Fibroblast of skin of abdomen (primary cell): ENCODE measurements at places on chromosomes 12 and 14.

DNA sequence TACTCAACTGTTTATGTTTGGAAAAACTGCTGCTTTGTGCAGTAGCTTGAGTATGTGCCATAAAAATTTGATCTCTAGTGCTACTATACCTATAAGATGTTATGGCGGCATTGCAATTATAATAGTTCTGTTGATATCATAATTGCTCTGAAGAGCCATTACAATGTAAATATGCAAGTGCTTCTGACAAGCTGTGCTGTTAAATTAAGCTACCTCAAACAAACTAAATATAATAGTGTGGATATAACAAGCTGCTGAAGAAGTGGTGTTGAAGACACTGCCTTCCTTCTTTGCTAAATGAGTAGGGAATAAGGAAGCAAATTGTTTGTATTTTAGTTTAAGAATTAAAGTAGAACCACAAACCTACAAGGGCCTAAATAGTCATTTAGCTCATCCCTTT, 301.0 kb upstream of the MIS18BP1 start:
- no peak for DNase-seq

- no peak for DNase-seq
Measured at GRCh38 chr12:55666508-55666907, 29.8 kb downstream of the OR10P1 start.

- DNase-seq: no peak
Measured at GRCh38 chr12:98235301-98235700, 280.1 kb upstream of the TMPO start.

DNA sequence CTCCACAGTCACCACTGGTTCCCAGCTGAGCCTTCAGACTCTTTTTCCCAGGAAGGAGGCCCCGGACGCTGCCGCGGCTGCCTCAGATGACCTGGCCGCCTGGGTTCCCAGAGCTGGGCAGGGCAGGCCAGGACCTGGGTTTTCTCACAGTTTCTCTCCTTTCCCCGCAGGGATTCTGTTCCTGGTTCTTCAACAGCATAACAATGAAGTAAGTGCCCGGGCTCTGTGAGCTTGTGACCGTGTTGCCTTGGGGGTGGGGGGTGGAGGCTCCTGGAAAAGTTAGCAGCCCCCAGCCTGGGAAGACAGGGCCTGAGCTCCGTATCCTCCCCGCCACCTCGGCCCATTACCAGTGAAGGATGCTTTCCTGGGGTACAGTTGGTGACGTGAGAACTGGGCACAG, 43.7 kb downstream of the TMEM63C start:
- DNase-seq: no peak

- DNase-seq: peak; percentile 59
Measured at GRCh38 chr12:18578191-18578590, 159.6 kb downstream of the PLCZ1 start.

DNA sequence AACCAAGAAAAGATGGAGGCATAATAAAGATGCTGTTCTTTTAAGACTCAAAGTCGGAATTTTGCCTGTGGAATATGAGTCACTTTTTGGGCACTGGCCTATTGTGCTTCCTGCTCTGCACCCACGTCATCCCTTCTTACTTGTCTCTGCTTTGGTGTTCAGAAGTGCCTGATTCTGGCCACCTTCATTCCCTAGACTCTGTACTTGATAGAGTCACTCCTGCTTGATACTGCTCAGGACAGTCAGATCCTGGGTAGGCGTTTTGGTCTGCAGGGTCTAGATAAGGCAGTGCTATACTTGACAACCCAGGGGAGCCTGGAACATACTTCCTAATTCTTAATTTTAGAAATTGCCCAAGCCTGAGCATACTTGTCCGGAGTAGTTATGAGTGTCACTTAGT, 1.9 kb downstream of the LRRK2 start:
- DNase-seq: peak; percentile 71

- peak; percentile 92 for DNase-seq
Measured at GRCh38 chr12:95204141-95204866, 13.0 kb downstream of the FGD6 start.

DNA sequence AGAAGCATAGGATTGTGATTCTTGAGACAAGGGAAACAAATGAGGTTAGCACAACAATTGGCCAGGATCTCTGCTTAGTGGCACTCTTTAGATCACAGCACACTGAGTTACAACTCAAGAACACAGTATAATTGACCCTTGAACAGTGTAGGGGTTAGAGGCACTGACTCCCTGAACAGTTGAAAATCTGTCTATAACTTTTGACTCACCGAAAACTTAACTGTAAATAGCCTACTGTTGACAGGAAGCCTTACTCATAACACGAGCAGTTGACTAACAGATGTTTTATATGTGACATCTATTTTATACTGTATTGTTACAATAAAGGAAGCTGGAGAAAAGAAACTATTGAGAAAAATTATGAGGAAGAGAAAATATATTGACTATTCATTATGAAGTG, 296.1 kb downstream of the RERGL start:
- DNase-seq: no peak

- peak; percentile 75 for DNase-seq
Measured at GRCh38 chr12:114403011-114403689, 2.8 kb downstream of the TBX5 start.

- DNase-seq: no peak
Measured at GRCh38 chr12:110550981-110551380, 32.1 kb downstream of the PPTC7 start.

- no peak for DNase-seq
Measured at GRCh38 chr14:104101086-104101621, 15.7 kb downstream of the ASPG start.

- no peak for DNase-seq
Measured at GRCh38 chr12:72207079-72207478, 65.1 kb upstream of the TRHDE start.

DNA sequence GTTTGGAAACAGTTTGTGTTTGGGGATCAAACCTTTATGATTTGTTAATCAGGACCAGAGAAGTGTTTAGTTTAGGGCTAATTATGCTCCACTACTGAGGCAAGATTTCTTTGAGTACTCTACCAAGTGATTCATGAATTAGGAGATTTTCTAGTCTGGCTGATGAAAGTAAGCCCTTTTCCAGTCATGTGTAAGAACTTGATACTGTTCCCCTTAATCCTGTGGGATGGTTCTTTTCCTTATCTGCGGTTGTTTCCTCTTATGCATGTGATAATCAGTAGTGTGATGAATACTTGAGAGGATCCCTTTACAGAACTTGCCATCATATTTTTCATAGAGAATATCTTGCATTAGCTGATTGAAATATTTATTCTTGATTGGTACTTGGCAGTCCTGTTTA, 42.1 kb downstream of the DYRK2 start:
- DNase-seq: no peak

DNA sequence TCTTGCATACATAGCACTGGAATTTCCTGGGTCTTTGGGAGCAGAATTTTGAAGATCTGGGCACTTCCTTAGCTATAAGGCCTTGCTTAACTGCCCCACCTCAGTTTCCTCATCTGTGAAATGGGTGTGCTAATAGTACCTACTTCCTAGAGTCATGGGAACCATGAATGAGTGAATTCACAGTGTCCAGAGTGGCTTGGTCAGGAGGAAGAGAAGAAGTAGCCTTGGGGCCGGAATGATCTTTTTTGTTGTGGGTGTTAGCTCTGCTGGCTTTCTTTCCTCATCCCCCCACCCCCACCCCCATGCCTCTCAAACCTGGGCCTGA, 2.4 kb downstream of the SH2B3 start:
- DNase-seq: no peak

GRCh38 chr14:72617391-72618031, 276.4 kb downstream of the DPF3 start:
- DNase-seq: peak; percentile 61

GRCh38 chr14:49017447-49017846, 568.7 kb downstream of the RPS29 start:
- no peak for DNase-seq

DNA sequence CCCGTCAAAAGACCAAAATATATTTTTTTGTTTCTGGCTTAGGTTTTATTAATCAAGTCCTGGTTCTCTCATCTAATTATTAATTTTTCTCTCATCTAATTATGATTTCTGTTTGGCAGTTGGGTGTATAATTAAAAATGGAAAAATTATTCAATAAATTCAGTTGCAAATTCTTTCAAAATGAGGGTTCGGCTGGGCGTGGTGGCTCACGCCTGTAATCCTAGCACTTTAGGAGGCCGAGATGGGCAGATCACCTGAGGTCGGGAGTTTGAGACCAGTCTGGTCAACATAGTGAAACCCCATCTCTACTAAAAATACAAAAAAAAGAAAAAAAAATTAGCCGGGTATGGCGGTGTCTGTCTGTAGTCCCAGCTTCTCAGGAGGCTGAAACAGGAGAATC, 3.9 kb upstream of the GTSF1 start:
- no peak for DNase-seq

DNA sequence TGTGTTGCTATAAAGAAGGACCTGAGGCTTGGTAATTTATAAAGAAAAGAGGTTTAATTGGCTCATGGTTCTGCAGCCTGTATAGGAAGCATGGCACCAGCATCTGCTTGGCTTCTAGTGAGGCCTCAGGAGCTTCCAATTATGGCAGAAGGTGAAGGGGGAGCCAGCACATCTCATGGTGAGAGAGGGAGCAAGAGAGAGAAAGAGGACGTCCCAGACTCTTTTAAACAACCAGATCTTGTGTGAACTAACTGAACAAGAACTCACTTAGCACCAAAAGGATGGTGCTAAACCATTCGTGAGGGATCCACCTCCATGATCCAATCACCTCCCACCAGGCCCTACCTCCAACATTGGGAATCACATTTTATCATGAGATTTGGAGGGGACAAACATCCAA, 6.1 kb upstream of the SNAPC1 start:
- no peak for DNase-seq

GRCh38 chr12:38713294-38713693, 192.1 kb downstream of the CPNE8 start:
- DNase-seq: no peak

- peak; percentile 35 for DNase-seq
Measured at GRCh38 chr12:101924618-101925017, 47.2 kb downstream of the DRAM1 start.

GRCh38 chr12:25929142-25929541, 29.3 kb upstream of the RASSF8 start:
- DNase-seq: peak; percentile 35

DNA sequence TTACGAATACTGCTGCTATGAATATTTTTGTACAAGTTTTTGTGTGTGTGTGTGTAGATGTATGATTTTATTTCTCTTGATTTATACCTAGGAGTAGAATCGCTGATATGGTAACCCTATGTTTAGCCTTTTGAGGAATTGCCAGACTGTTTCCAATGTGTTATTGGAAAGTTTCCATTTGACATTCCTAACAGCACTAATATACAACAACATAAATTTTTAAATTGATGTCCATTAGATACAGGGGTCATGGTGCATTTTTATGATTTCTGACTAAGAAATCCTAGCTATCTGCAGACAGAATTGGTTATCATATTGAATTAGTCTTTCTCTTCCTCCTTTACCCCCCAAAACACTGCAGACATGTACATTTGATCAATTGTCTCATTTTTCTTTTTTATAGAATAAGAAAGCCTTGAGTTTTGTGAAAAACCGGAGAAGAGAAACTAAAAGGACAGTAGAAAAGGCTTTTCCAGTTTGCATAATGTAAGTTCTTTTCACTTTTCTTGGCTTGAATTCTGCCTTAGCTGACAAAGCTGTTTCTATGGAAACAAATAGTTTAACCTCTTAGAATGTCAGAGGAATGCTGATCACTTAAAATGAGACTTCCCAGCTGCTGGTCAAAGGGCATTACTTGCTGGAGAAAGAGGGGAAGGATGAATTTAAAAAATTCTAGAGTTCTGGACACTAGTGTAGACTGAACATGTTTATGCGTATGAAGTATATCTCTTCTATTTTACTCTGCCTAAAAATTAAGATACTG, 28.2 kb downstream of the PALS1 start:
- DNase-seq: peak; percentile 77

GRCh38 chr12:68800294-68800693, 7.7 kb upstream of the MDM2 start:
- no peak for DNase-seq

DNA sequence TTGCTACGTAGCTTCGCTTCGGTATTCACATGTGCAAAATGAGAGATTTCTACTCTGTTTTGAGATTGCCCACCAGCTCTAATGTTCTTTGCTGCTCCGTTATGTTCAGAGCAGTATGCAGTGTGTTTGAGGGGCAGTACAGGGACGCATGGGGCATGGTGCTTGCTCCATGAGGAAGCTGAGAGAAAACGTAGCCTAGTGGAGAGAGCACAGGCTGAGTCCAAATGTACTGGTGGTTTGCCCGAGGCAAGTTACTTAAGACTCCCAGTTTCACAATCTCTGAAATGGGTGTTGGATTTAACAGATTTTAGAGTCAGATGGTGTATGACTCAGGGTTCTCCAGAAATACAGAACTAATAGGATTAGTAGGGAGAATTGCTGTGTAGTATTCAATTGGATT, 310.5 kb downstream of the ETNK1 start:
- DNase-seq: no peak

DNA sequence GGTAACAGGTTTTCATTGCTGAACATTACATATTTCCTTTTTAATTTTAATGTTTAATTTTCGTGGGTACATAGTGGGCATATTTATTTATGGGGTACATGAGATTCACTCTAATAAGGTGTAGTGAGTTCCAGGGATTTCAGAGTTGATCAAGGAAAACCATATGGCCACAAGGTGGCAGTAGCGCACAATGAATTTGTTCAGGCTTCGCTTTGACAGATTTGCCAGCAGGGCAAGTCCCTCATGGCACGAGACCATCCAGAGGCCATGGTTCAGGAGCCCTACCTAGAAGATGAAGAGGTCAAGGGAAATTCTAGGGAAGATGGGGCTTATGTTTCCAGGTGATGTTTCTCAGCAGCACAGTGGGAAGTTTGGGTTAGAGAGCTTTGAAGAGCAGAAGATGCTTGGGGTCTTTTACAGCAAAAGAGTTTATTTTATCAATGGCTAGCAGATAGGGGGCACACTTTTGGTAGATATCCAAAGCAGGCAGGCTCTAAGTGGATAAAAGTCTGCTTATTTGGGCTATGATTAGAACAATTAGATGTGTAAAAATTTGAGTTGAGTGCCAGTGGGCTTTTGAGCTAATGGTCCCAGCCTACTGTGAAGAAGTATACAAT, 1004.4 kb downstream of the AACS start:
- DNase-seq: peak; percentile 3

DNA sequence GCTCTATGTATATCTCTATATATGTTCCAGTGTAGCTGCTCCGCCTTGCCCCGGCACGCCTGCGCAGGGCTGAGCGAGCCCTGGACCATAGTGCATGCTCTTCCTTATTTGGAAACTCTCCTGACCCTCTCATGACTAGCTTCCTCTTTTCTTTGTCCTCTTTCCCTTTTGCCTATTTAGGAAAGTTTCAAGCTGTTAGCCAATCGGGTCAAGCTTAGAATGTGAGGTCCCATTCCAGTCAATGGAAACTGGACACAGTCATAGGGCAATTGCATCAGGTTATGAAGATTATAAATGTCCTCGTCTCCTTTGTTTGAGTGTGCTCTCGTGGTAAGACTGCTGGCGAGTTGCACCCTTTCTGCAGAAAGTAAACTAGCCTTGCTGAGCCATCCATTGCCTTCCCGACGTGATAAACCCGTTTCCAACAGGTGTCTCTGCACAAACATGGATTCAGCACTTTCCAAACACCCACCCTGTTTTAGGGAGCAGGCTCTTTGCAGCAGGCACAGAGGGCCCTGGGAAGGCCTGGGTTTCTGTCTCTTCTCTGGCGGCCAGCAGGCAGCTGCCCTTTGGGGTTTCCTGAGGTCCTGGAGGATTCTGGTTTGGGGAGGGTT, 30.9 kb downstream of the CCDC92 start:
- DNase-seq: no peak

- DNase-seq: no peak
Measured at GRCh38 chr14:75372260-75372659, 55.6 kb upstream of the JDP2 start.
